ENCODE measurements at places on chromosomes 13 and 19.

- DNase-seq, result no peak
These were observed 1.0 kb downstream of the AMH start for GRCh38 chr19:2249880-2250765.

- DNase-seq, result no peak
These were observed 112.2 kb upstream of the GPR12 start for GRCh38 chr13:26872525-26873385.

GRCh38 chr19:38707512-38708114 is 36.7 kb downstream of the CAPN12 start:
- no peak for DNase-seq

DNA sequence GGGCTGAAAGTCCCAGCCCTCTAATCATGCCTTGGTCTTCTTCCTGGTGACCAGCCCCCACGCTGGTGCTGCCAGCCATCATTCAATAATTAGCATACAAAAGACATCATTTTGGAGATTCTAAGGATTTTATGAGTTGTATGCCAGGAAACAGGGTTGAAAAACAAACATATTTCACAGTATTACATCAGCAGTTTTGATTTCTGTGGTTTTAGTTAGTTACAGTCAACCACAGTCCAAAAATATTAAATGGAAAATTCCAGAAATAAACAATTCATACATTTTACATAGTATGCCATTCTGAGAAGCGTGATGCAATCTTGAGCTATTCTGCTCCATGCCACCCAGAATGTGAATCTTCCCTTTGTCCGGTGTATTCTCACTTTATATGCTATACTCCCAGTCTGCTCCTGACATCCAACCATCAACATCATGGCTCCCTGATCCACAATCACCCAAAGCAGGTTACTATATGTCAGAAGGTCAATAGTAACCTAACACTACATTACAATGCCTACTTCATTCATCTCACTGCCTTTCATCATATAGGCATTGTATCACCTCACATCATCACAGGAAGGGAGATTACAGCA is 49.2 kb downstream of the STOML3 start:
- no peak for DNase-seq

DNA sequence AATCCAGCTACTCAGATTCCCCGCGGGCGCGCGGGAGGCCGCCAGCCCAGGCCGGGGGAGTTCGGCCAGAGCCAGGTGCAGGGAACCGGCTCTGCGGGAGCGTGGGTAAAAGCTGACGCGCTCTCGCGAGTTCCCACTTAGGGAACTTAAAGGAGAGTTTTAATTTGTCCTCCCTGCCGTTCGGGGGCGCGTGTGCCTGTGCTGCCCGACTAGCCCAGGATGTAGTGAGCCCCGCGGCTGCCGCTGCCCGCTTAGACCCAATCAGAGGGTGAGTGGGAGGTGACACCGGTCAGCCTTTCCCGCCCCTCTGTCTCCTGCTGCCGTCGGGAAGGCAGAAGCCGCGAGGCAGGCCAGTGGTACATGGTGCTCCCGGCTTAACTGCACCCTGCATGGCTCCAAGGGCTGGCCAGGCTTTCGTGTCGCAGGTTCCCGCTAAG is 36.0 kb upstream of the NEK3 start:
- DNase-seq, result no peak

DNA sequence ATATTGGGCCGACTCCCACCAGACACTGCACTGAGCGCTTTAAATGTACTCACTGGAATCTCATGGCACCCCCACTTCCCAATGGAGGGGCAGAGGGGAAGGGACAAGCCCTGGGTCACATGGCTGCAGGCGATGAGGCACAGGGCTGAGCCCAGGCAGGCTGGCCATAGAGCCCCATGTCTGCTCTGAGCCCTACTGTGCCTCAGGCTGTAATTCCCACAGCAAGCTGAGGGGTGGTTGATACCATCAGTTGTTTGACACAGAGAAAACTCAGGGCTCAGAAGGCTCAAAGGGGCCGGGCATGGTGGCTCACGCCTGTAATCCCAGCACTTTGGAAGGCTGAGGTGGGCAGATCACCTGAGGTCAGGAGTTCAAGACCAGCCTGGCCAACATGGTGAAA is 25.1 kb downstream of the RFX1 start:
- no peak for DNase-seq

- no peak for DNase-seq
These were observed 7.0 kb upstream of the ZNF554 start for GRCh38 chr19:2812414-2813234.

GRCh38 chr19:7527516-7528191 is 5.2 kb downstream of the MCOLN1 start:
- DNase-seq, result no peak

DNA sequence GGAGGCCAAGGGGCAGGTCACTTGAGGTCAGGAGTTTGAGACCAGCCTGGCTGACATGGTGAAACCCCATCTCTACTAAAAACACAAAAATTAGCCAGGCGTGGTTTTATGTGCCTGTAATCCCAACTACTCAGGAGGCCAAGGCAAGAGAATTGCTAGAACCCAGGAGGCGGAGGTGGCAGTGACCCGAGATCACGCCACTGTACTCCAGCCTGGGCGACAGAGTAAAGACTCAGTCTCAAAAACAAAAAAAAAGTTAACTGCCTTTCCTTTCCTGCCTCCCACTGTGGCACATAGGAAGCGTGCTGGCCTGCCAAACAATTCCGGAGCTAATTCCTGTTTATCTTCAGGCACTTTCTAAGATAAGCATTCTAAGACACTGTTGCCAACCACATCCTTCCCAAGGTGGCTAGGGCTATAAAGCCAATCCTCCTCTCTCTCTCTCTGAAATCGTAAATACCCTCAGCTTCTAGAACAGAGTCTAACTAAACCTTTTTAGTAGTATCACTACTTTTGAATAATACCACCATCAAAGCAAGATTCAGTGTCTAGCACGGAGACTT is 21.6 kb downstream of the SLC25A30 start:
- no peak for DNase-seq
